ENCODE measurements at places on chromosomes 3 and 15. TPM values are rescaled to one million over a fixed set of nuclear protein-coding genes. Genes with fewer than 3 reads are reported as not detected.

TMEM108 gene
- total RNA-seq = 18.5 TPM

CCDC39 gene
- total RNA-seq = 2.2 TPM

DNA sequence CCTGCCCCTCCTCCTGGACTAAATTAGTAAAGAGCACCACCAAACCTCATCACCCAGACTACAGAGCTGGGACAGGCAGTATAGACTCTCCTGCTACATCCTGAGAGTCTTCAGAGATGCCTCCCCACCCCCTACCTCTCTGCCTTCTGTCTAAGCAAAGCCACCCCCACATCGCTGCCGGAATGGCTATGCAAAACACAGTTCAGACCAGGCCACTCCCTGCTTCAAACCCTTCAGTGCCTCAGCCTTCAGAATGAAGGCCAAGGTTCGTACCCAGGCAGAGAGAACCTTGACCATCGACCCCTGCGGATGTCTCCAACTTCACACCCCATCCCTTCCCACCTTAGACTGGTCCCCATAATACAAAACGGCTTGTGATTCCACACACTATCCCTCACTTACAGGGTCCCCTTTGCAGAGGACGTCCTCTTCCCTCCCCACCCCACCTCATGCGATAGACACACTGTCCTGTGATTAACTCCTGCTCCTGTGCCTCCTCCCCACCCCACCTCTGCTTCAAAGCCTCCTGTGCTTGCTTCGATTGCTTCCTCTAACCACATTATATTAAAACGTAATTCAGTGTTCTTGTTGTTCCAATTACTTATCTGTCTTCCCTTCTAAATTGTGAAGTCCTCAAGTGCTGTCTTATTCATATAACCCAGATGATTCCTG lies 175.3 kb downstream of the UACA start:
- no peak for DNase-seq
- no peaks in the 10 kb centered on the region for H3K36me3 ChIP-seq
- H3K4me3 ChIP-seq = no peak overlapping the region
- H3K4me1 ChIP-seq = no peaks in the 10 kb centered on the region
- peaks cover 16% of the 10 kb centered on the region for H3K27me3 ChIP-seq

DNA sequence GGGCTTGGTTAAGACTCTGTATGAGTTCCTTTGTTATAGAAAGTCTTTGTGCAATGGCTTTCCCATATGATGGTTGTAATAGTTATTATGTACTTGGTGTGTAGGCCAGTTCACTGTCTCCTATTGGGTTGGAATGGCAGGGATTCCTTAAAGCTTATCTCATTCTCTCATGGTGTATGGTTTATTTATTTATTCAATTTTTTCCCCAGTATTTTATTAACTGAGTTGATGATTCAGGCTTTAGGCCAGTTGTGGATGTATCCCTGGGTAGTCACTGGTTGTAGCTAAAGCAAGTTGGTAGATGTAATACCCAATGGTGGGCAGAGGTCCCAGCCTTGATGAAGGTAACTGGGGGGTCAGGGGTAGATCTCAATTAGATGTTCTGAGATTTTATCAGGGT lies 349.4 kb downstream of the DOCK3 start:
- no peak for DNase-seq
- H3K4me1 ChIP-seq = no peaks in the 10 kb centered on the region
- H3K27ac ChIP-seq = no peak overlapping the region
- H3K4me3 ChIP-seq = no peak overlapping the region
- no peaks in the 10 kb centered on the region for H3K27me3 ChIP-seq
